Lung (tissue), 17 donors: ENCODE measurements at places on chromosomes 1 and 21. TPM values are rescaled to one million over a fixed set of nuclear protein-coding genes. Genes with fewer than 3 reads are reported as not detected.

GRCh38 chr1:209989525-209989924 is 51.5 kb downstream of the SYT14 start:
- peak; percentile 6 for DNase-seq

- DNase-seq = no peak
Measured at GRCh38 chr1:208604295-208604694, 360.1 kb upstream of the PLXNA2 start.

DNA sequence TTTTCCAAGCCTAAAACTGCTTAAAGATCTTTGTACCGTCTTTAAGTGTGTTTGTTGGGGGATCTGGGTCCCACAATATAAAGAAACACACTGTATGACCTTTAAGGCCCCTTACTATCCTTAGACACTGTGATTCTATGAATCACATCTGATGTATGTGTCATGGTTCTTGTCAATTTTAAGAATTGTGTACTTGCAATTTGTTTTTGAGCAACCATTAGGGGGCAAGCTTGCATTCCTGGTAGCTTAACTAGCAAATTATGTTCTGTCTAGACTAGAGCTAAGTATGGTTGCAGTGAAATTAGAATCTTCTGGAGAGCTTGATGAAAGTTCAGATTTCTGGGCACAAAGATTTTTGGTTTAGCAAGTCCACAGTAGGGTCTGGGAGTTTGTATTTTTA is 219.5 kb downstream of the TPR start:
- DNase-seq = peak; percentile 46

- peak; percentile 35 for DNase-seq
Measured at GRCh38 chr21:37006486-37007291, at the start of gene RIPPLY3. Gene RIPPLY3 (plus strand): TSS chr21:37006702. CDS start chr21:37006773, 71 bp downstream.

GRCh38 chr1:3518256-3518655 is 63.8 kb downstream of the ARHGEF16 start:
- DNase-seq = no peak

DNA sequence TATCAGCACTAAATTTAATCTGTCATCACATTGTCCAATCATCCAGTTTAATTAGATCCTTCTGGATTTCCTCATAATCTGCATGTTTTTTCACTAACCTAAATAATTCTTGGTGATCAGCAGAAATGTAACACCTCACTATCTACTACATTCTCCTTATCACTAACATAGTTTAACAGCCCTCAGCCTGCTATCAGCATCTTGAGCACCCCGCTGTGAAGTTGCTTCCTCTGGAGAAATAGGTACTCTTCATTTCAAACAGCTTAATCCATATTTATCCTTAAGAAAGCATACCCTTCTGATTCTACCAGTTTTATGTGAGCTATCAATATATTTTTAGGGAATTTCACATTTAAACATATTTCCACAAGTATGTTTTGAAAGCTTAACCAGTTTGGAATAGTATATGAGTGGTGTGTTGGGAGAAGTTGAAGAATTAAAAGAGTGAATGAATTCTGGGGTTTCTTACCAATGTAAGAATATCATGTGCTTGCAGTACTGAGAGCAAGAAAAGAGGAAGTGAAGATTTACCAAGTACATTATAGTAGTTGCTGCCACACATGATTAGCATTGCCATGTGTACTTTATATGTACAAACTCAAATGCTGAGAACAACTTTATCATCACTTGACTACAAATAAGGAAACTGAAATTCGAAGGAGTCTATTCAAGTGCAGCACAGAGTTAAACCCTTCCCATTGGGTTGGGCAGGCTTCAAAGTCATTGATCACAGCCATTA is 771.1 kb upstream of the ADGRL4 start:
- DNase-seq = no peak

DNA sequence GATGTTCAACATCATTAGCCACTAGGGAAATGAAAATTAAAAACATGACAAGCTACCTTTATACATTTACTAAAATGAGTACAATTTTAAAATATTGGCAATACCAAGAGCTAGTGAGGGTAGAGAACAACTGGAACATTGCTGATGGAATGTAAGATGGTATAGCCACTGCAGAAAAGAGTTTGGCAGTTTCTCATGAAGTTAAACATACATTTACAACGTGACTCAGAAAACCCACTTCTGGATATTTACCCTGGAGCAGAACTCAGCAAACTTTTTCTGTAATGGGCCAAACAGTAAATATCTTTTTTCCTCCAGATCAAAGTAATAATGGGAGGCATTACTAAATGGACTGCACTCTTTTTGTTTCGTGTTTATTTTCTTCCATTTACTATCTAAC is 22.1 kb downstream of the LPGAT1 start:
- no peak for DNase-seq

DNA sequence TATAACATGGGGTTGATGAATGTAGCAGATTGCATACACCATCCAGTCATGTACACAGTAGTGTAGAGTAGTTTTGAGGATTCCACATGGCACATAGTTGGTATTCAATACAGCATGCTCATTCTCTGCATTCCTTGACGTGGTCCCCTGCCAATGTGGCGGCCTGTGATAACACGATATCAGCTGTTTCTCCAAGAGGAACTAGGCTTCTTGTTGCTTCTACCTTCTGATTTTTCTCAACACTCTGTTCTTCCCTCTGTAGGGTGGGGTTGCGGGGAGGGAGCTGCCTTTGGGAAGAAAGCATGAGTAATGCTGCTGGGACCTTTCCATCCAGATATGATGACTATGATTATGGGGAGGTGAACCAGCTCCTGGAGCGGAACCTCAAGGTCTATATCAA is 19.4 kb downstream of the SESN2 start:
- DNase-seq = no peak

- DNase-seq = no peak
Measured at GRCh38 chr1:110111081-110111480, 1.2 kb upstream of the UBL4B start.

- DNase-seq = no peak
Measured at GRCh38 chr1:160149716-160150115, 1.7 kb upstream of the ATP1A4 start.

DNA sequence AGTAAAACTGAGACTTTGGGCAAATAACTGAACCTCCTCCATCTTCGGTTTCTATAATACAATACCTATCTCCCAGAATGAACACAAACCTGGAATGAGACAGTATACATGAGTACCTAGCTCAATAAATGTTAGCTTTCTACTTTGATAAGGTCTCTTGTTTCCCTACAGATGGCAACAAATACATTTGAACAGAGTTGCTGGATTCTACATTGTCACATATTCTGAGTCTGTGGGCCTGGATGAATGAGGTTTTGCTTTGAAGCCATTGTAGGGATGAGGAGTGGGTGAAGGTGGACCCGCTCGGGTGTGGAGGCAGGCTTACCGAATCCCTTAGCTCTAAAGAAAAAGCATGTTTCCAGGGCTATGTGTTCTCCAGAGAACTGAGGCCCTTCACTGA is 13.9 kb upstream of the FYB2 start:
- DNase-seq = no peak

DNA sequence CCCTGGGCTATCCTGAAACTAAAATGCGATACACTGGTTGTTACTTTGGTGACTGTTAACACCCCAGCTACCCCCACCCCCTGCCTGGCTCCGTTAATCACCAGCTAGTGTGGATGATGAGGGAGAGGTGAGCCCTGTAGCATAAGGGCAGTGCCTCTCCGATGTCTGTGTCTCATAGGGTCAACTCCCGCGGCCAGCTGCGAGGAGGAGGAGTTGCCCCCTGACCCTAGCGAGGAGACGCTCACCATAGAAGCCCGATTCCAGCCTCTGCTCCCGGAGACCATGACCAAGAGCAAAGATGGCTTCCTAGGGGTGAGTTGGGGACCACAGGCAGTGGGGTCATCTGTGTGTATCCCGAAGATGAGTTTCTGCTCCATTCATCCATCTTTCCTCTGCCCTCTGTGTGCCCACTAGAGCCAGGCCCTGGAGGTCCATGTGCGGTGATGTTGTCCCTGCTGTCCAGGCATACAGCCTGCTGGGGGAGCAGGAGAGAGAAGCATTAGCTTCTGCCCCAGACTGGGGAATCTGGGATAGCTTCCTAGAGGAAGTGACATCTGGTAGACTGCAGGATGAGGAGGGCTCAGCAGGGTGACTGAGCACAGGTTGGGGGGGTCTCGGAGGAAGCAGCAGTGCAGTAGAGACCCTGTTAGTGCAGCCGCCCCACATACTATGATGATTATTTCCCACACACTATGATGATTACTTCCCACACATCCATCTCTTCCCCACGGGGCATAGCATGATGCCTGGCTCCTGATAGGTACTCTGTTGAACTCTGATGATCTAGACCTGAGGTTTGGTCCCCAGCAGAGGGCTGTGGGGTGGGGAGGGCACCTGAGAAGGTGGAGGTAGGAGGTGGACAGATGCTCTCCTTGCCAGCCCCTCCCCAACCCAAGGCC is 5.2 kb downstream of the SELENON start:
- DNase-seq = no peak

- no peak for DNase-seq
Measured at GRCh38 chr1:160681891-160682140, 29.8 kb downstream of the CD48 start.

DNA sequence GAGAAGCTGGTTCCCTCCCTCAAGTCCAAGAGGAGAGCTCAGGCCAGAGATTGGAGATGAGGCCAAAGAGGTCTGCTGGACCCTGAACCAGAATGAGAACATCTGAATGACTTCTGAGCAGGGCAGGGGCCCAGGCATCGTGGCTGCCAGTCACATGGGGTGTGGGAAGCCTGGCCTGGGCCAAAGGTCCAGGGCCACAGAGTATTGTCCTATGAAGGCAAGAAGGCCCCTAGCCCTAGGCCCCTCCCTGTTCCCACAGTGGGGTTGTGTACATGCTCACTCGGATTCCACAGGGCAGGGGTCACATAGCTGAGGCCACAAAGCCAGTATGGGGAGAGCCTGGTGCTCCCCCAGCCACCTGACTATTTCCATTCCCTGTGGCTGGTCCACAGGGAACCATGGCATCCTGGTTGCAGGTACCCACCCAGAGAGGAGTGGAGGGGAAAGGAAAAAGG is 18.5 kb upstream of the SLC1A7 start:
- no peak for DNase-seq

DNA sequence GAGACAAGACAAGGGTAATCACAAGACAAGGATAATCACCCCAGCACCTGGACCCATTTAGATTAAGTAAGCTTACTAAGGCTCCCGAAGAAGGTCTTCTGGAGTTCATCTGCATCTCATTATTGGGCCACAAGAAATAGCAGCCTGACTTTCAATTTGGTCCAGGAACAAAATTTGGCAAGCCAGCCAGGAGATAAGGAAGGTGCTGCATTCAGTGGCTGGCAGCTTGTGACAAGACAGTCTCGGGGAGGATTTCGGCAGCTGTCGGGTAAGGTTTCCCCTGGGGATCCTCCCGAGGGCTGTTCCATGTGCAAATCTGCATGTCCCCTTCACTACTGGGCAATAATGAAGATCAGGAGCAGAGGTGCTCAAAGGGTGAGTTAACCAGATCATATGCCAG is 195.2 kb downstream of the FCRL5 start:
- no peak for DNase-seq

GRCh38 chr1:88519156-88519555 is 164.9 kb upstream of the PKN2 start:
- peak; percentile 91 for DNase-seq

DNA sequence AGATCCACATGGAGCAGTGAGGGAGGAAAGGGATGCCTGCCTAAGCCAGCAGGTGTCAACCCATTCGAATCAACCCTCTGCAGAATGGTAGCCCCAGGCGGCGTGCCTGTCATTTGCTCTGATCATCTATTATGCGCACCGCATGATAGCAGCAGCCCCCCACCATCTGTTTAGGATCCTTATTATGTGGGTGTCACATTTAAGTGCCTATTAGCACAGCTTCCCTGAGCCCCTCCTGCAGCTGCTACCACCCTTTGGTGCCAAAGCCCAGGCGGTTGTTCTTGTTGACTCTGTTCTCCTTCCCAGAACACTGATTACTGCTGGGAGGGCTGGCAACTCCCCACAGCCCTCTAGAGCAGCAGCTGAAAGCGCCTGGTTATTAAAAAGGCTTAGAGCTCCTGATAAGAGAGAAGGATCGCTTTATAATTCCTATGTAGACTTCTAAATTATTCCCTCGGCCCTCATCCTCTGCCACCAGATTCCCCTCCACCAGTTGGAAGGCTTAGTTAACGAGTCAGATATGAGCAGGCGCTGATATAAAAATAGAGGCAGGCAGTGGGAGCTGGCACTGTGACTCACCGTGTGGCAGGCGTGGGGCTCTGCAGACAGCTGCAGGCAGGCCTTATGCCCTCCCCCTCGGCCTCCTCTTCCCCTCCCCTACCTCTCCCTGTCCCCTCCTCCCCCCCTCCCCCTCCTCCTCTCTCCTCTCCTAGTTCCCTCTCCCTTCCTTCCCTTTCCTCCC is 23.0 kb downstream of the ACTA1 start:
- DNase-seq = peak; percentile 29

DNA sequence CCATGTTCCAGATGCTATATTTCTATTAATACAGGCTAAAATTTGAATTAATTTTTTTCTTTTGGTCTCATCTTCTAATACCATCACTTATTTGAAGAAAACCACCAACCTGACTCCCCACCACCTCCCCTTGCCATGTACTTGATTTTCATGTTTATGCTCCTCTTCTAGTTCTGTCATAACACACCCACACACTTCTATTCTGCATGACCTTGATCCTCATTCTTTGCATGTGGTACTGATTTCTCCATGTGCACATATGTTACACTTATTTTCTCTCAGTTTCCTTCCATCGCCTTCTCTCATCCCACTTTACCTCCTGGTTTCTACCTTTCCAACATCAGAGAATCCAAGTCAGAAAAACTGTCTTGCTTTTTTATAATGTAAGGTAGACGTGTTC is 78.9 kb upstream of the ARID1A start:
- no peak for DNase-seq

- no peak for DNase-seq
Measured at GRCh38 chr21:39662411-39662953, 49.7 kb downstream of the B3GALT5 start.

- no peak for DNase-seq
Measured at GRCh38 chr21:45512626-45513002, 29.6 kb downstream of the SLC19A1 start.

GRCh38 chr1:17573518-17574041 is 34.1 kb downstream of the ARHGEF10L start:
- no peak for DNase-seq

DNA sequence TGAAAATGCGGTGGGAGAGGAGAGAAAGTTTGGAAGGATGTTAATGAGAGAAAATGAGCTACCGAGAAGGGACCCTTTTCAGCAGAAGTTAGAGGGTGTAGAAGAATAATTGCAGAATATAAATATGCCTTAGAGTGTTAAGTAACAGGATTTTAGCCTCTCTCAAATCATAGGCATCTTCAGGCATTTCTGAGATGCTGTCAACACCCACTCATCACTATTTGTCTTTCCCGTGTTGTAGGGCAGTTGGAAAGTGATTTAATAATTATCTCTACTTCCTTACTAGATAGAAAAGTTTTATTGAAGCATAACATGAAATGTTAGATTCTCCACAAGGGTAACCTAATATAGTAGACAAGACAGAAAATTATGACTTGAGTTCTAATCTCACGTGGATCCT is 96.4 kb upstream of the RGS4 start:
- DNase-seq = no peak

GRCh38 chr1:218030846-218031245 is 254.2 kb upstream of the RRP15 start:
- DNase-seq = peak; percentile 3

Gene PYCR2
- polyA plus RNA-seq = 84.1 TPM

Gene PTPN22
- polyA plus RNA-seq = 4.2 TPM

Gene GPA33
- 0.71 TPM for polyA plus RNA-seq

Gene CFAP45
- polyA plus RNA-seq = 9.4 TPM

Gene AK4
- 1.1 TPM for polyA plus RNA-seq

Gene CYP4A22
- 0.16 TPM for polyA plus RNA-seq

Gene ARHGEF19
- polyA plus RNA-seq = 9.5 TPM

Gene PRKAA2
- 0.57 TPM for polyA plus RNA-seq

Gene RRP1B
- 10.8 TPM for polyA plus RNA-seq

Gene ZBTB17
- polyA plus RNA-seq = 44.2 TPM

Gene C1orf116
- polyA plus RNA-seq = 27.7 TPM

Gene SYNC
- 5.4 TPM for polyA plus RNA-seq
